ENCODE measurements at places on chromosomes 6 and 20.

GRCh38 chr6:157928428-157928827 lies 53.2 kb upstream of the SYNJ2 start:
- DNase-seq, result no peak

GRCh38 chr6:140979642-140980091 lies 1153.1 kb upstream of the GJE1 start:
- no peak for DNase-seq

GRCh38 chr20:37335642-37336368 lies 10.1 kb upstream of the SRC start:
- DNase-seq, result no peak

DNA sequence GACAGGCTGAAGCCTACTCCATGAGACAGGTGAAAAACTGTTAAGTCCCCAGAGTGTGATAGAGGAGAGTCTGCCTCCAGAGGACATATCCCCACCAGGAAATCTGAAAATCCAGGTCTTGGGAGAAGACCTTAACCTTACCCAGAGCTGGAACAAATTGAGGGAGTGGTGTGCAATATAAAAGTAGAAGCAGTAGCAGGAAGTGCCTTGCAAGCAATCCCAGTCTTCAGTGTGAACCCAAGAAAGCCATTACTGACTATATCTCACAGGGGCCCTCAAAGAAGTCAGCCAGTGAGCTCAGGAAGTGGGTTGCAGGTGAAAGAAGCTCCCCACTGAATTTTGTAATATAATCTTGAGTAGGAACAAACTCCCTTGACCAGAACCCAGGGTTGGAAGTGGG lies 41.9 kb upstream of the PKIB start:
- DNase-seq, result no peak

- DNase-seq, result no peak
Observed at GRCh38 chr6:150391890-150392289, 23.1 kb downstream of the IYD start.

DNA sequence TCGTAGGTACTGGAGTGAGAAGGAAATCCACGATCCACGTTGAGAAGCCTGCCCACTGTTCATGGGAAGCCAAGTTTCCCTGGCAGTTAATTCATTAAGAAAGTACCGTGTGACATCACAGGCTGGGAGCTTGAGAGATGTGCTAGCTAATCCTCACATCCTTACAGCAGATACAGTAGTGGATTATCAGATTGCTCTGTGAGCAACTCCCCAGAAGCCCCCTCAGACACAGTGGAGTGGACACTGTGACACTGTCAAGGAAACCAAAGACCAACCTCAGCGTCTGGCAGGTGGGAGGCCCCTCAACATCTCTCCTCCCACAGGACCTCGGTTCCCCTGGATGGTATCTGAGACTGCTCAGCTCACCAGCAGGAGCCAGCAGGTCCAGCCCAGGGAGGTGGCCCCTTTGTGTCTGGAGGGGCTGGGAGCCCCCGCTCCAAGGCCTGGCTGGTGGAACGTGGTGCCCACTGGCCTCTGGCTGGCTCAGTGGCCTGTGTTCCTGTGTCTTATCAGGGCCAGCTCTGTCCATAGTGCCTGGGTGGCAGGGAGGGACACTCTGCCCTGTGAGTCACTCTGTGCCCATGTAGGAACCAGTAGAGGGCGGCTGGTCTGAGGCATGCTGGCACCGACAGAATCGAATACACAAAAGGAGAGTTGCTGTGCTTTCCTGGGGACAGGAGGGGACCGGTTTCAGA lies 7.2 kb downstream of the PYGB start:
- no peak for DNase-seq
